ENCODE measurements at places on chromosomes 1 and 21.
A peak's percentile ranks its signal among the peaks of the same experiment; 100 is the strongest.

DNA sequence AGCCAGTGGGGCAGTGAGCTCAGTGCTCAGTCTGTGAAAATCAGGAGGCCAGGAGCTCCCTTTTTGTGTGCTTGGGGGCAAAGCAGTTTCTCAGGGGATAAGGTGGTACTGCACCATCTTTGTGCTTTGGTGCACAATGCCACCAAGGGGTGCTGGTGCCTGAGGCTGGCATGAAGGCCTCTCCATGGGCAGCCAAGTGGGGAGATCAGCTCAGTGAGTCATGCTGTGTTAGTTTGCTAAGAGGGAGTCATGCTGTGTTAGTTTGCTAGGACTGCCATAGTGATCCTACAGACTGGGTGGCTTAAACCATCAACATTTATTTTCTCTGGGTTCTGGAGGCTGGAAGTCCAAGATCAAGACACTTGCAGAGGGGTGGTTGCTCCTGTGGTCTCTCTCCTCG, 428.1 kb downstream of the PRDM2 start:
- no peak for DNase-seq

GRCh38 chr1:26848941-26849774, 13.8 kb upstream of the SFN start:
- no peak for DNase-seq

- DNase-seq, result no peak
Observed at GRCh38 chr1:183734543-183735036, 70.3 kb upstream of the RGL1 start.

DNA sequence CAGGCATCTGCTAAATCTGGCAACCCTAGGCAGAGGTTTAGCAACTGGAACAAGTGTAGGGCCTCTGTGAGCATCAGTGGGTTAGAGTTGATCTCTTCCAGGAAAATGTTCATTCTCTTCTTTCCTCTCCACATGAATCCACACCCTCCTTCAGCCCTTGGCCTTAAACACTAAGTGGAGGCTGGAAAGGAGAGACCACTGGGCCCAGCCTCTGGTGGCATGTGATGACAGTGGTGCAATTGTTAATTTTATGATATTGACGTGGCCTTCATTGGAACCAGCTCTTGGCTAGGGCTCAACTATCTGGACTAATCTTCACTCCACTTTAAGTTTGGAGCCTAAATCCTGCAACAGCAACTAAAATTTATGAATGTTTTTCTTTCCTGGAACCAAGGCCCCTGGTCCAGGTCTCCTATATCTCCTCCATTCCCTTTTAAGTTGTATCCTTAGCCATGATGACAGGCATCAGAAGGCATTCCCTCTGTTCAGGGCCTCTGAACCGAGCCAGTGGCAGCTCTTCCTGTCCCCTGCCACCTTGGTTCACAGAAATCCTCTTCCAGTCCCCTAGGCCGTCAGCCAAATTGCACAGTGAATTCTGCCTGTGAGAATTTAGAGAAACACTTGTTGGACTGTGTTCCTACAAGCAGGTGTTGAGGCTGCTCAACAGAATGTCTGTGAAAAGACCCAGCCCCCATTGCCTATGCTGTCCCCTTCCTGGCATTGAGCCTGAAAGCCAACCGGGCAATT, 132.2 kb downstream of the PSMG1 start:
- DNase-seq, result no peak

- no peak for DNase-seq
Observed at GRCh38 chr1:60376196-60376595, 302.6 kb upstream of the C1orf87 start.

- no peak for DNase-seq
Observed at GRCh38 chr1:221837896-221838295, 96.0 kb upstream of the DUSP10 start.

- DNase-seq, result no peak
Observed at GRCh38 chr1:114292194-114292593, 138.5 kb upstream of the SYT6 start.

DNA sequence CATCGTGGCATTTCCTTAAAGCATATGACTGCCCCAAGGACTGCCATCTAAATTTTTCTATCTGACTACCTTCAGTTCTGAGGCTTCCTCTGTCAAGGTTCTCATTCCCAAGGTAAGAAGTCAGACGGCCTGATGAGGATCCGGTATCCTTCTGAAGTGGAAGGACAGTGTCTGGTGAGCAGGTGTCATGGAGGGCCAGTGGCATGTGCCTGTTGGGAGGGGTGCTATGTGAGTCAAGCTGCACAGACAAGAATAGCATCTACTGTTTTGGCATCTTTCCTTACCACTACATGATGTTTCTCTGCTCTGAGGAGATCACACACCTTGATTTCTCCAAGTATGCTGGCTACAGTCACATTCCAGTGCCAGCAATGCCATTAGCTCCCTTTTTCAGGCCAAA, 99.6 kb upstream of the RGS1 start:
- no peak for DNase-seq

GRCh38 chr1:97524211-97524610, 396.6 kb downstream of the DPYD start:
- no peak for DNase-seq

- no peak for DNase-seq
Observed at GRCh38 chr1:39685071-39685470, 6.2 kb downstream of the HPCAL4 start.

DNA sequence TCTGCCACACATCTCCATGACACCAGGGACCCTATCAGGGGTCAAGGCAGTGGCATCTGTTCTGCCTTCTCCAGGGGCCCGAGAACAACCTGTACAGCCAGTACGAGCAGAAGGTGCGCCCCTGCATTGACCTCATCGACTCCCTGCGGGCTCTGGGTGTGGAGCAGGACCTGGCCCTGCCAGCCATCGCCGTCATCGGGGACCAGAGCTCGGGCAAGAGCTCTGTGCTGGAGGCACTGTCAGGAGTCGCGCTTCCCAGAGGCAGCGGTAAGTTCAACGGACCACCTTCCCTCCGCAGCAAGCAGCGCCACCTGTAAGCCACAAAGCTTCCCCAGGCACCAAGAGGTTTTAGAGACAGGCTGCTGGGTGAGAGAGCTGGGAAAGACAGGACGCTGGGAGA, 15.9 kb downstream of the MX2 start:
- no peak for DNase-seq

DNA sequence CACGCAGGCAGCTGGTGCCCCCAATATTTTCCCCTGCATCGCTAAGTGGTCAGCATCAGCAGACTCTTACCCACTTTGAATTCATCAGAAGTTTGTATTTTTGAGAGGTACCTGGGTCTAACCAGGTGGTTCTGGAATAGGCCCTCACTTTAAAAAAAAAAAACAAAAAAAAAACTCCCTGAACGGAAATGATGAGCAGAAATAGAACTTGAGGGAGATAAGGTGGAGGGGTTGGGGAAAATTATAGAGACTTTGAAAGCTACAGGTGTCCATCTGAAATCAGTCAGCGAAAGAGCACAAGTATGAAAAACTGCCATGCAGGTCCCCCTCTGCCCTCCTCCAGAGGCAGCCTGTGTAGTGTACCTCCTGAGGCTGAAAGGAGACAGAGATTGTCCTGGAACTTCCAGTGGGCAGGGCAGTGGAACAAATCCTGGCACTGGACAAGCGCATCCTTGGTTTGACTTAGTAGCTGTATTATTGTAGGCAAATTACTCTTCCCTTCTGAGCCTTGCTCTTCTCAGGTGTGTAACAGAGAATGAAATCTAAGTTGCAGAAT, 1.2 kb downstream of the SLAMF7 start:
- no peak for DNase-seq

DNA sequence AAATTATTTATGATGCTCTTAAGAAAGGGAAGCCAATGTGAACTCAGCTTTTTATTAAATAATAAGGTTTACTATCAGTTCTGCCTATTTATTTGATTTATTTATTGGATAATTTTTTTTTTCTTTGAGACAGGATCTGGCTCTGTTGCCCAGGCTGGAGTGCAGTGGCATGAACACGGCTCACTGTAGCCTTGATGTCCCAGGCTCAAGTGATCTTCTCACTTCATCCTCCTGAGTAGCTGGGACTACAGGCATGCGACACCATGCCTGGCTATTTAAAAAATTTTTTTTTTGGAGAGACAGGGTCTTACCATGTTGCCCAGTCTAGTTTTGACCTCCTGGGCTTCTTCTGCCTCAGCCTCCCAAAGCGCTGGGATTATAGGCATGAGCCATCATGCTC, 21.0 kb upstream of the DNAJC28 start:
- no peak for DNase-seq

DNA sequence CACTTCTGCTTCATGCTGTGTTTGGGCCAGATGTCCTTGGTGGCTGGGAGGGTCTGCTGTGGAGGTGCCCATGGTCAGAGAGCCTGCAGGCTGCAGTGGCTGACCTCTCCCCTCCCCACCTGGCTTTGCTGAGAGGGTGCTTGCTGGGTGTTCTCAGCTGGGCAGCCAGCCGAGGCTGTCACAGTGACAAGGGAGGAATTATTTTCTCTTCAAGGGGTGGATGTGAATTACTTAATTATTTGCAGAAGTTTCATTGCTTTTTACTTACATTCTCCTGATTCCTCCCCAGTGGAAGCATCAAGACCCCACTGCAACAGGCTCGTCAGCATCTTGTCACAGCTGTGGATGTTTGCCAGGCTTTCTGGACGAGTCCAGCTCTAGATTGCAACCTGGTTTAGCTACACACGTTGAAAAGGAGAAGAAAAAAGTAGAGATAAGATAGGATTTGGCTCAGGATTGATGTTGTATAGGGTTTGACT, 70.3 kb downstream of the GALNT2 start:
- DNase-seq, result no peak

DNA sequence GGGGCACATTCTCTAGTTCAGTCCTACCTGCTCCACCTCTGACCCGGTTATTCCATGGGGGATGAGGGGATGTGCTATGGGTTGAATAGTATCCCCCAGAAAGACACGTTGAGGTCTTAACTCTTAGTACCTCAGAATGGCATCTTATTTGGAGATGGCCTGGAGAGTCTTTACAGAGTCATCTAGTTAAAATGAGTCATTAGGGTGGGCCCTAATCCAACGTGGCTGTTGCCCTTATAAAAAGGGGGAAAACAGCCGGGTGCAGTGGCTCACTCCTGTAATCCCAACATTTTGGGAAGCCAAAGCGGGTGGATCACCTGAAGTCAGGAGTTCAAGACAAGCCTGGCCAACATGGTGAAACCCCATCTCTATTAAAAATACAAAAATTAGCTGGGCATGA, 5.7 kb downstream of the TMPRSS3 start:
- no peak for DNase-seq

DNA sequence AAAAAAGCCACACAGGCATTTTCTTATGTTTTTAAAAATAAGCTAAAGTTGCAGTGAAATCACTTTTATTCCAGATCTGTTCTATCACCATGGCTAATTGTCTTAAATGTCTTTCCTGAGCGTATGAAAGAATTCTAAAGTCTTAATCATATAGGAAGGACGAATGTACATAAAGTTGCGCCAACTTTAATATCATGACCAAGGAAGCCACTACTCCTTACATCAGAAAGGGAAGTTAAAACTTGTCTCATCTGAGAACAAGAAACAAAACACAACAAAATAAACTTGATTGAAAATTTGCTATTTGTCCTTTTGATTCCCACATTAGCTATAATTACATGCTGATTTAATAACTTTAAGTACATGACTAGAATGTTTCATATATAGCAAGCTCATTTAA, 26.5 kb downstream of the CNIH4 start:
- DNase-seq, result peak; percentile 49

GRCh38 chr1:155254714-155255242, 505 bp downstream of the ENTREP3 start:
- DNase-seq, result no peak

DNA sequence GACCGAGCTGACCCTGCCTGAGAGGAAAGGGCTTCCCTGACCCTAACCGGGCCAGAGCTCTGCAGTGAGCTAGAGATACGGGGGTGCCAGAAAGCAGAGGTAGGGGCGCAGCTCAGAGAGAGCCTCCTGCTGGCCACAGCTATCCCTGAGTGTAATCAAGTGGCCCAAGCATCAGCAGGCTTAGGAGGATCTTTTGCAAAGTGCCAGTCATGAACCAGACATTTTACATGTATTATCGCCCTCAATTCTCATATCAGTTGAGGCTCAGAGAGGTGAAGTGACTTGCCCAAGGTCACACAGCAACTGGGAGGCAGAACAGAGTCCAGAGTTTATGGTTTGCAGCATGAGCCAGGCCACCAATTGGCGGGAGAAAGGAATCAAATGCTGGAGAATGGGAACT, 7.0 kb upstream of the ID3 start:
- DNase-seq, result no peak

DNA sequence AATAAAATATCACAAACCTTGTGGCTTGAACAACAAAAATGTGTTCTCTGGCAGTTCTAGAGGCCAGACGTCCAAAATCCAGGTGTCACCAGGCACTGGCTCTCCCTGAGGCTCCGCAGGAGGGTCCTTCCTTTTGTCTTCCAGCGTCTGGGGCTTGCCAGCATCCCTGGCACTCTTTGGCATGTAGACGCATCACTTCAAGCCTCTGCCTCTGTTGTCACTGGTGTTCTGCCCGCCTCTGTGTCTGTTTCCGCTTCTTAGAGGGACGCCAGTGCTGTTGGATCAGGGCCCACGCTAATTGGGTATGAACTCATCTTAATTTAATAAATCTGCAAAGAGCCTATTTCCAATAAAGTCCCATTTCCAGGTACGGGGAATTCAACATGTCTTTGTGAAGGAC, 273.7 kb upstream of the C1orf174 start:
- DNase-seq, result no peak

DNA sequence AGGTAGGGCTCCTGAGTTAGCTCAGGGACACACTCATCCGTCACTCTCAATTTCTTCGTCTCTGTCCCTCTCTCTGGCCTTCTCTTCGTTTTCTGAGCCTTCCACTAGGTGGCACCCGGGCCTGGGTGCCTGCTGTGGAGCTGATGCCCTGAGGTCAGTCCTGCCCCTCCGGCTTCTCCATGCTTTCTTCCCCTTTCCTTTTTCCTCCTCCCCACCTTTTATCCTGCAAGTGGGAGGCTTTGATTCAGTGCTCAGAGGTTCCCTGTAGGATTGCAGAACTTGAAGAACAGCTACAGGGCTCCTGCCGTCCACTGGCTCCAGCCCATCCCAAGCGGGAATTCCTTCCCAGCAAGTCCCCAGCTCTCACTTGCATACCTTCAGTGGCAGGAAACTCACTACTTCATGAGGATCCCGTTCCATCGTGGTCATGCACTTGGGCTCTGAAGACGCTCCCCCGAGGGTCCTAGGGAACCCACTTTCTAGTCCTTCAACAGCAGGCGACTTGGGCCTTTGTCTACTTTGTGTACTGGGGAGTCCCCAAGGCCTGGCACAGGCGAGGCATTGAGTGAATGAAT, 45.6 kb downstream of the SRRM1 start:
- peak; percentile 70 for DNase-seq

GRCh38 chr1:113742515-113742914, 16.8 kb downstream of the PHTF1 start:
- no peak for DNase-seq

DNA sequence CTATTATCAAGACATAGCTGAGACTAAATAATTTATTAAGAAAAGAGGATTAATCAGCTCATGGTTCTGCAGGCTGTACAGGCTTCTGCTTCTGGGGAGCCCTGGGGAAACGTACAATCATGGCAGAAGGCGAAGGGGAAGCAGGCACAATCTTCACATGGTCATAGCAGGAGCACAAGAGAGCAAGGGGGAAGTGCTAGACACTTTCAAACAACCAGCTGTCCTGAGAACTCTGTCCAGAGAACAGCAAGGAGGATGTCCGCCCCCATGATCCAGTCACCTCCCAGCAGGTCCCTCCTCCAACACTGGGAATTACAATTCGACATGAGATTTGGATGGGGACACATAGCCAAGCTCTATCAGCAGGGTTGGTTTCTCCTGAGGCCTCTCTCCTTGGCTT, 10.3 kb upstream of the SLC45A1 start:
- DNase-seq, result no peak

GRCh38 chr1:37258068-37258467, 216.3 kb upstream of the ZC3H12A start:
- DNase-seq, result no peak
